Motor neuron (in vitro differentiated cells): ENCODE measurements at places on chromosomes 3 and 15.
A peak's percentile ranks its signal among the peaks of the same experiment; 100 is the strongest.

DNA sequence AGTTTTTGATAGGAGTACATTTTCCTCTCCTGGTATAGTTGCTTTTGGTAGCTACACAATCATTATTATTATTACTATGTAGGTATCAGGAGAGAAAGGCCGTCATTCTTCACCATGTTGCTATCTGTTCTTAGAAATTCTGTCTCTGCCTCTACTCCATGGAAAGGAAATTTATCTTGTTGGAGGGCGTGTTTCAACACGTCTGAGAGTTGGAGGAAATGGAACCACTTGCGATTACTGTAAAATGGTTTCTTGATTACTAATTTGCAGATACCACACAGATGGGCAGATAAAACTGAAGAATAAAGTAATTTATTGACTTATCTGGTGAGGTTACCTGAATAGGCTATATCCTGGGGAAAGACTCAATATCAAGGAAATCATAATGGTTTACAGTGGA lies 488.4 kb downstream of the NR2F2 start:
- ATAC-seq, result no peak

- ATAC-seq, result peak; percentile 94
Measured at GRCh38 chr3:115658337-115659181, 35.2 kb downstream of the GAP43 start.

DNA sequence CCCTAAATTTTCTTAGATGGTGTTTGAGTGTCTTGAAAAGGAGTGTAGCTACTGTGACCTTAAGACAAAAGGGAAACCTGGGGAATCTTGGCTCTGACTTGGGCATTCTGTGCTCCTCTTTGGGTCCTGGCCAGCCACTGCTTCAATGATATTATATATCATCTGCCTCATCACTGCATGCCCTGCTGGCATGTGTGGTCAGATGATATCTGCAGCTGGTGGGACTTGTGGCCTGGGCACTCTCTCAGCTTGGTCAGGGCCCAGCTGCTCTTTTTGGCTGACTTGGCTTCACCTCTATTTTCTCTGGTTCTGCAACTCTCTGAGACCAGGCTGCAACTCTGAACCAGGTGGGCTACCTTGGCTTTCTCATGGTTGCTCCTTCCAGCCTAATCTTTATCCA lies 446.1 kb upstream of the RARB start:
- ATAC-seq, result no peak

DNA sequence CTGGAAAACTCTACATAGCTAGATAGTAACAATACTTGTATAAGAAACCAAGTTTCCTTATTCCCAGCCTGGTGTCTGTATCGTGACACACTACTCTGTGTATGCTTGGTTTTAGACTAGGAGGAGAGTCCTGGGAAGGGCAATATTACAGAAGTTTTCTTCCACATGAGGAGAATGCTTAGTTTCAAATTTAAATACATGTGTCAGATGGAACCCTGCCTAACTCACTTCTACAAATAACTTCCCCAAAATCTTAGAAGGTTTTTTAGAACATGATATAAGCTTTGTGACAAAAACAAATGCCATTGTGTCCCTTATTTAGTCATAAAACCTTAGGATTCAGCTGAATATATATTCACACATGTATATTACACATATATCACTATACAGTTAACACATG lies 7.2 kb upstream of the IL20RB start:
- ATAC-seq, result no peak

DNA sequence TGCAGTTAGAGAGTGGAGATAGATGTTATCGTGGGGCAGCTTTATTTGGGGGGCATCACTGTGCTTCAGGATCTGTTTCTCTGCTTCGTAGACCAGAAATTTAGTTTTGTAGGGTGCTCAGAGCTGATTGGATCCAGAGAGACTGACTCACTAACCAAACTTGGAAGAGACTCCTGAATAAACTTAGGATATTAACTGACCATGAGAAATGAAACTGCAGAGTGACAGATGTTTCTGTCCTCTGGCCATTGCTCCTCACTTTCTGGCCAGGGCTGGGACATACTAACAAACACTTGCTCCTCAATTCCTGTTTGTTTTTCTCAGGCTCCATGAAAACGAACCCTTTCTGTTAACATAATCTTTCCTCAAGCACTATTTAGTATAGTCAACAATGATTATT lies 4.3 kb downstream of the ZNF592 start:
- ATAC-seq, result peak; percentile 4

DNA sequence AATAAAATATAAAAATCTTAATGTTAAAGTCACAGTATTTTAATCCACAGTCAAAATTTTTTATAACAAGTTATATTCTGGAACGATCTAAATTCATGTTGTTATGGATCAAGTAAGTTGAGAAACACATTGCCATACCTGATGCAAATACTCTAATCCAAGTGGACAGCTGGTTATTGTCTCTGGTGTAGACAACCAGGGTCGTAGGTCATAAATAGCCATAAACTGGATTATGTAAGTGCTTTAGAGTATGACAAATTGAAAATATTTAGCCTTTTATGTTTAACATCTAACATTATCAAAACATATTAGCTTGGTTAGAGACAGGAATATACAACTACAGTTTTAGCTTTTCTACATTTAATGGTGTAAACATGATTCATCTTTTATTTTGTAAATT lies 53.0 kb downstream of the PLSCR2 start:
- ATAC-seq, result no peak

DNA sequence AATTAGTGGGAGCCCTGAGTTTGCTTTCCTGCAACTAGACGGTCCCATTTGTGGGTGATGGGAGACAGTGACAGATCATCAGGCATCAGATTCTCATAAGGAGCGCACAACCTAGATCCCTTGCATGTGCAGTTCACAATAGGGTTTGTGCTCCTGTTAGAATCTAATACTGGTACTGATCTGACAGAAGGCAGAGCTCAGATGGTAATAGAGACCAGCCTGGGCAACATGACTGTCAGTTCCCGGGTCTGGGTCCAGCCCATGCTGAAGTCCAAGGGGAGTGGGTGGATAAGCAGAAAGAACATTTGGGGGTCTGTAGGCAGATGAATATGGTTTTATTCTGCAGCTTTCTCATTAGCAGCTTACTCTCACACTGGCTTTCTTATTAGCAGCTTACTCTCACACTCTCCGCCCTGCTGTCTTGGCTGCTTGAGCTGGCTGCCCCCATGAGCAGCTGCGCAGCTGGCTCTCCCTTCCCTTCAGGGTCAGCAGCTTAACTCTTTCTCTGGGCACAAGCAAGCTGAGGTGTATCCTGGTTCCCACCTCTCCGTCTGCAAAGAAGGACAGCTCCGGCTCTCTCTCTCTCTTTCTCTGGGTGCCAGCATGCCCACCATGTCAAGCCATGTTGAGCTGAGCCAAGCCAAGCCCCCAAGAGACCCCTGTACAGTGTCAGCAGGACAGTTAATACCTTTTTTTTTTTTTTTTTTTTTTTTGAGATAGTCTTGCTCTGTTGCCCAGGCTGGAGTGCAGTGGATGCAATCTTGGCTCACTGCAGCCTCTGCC lies 46.5 kb downstream of the KLHDC8B start:
- ATAC-seq, result no peak
